ENCODE measurements at places on chromosomes 7 and 10.

DNA sequence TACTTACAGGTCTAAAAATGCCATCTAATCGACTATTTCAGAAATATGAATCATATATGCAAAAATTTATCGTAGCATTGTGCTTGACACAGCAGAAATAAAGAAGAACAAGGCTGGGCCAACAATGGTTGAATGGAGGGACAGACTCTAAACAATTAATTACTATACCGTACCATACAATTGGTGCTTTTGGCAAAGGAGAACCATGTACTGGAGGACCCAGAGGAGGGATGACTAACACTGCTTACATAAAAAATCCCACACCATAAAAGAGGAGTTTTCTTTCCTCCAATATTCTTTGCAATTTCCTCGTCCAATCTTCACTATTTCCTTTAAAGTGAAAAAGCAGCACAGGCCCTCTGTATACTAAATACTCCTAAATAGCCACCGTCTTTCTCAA lies 94.1 kb downstream of the SGMS1 start:
- no peak for DNase-seq

DNA sequence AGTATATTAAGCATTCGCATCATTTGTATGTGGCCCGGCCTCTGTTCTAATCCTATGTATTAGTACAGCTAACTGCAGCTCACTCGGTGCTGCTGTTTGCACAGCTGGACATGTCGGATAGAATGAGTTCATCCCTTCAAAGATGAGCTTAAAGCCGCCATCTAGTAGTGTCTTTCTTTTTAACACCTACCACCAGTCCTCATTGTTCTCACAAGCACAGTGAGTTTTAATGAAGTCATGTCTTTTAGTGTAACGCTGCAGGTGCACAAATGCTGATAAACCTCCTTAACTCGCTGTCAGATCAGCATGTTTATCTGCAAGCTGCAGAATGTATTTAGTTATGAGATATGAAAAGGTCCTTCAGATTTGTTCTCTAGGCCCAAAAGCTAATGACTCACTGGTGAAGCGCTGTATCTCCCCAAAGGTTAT lies 247.5 kb downstream of the MTERF1 start:
- no peak for DNase-seq

- no peak for DNase-seq
Observed at GRCh38 chr7:156582591-156583123, 57.9 kb upstream of the RNF32 start.

GRCh38 chr7:25893436-25893835 lies 258.6 kb upstream of the NFE2L3 start:
- no peak for DNase-seq

GRCh38 chr7:18041191-18041590 lies 13.5 kb upstream of the PRPS1L1 start:
- no peak for DNase-seq

DNA sequence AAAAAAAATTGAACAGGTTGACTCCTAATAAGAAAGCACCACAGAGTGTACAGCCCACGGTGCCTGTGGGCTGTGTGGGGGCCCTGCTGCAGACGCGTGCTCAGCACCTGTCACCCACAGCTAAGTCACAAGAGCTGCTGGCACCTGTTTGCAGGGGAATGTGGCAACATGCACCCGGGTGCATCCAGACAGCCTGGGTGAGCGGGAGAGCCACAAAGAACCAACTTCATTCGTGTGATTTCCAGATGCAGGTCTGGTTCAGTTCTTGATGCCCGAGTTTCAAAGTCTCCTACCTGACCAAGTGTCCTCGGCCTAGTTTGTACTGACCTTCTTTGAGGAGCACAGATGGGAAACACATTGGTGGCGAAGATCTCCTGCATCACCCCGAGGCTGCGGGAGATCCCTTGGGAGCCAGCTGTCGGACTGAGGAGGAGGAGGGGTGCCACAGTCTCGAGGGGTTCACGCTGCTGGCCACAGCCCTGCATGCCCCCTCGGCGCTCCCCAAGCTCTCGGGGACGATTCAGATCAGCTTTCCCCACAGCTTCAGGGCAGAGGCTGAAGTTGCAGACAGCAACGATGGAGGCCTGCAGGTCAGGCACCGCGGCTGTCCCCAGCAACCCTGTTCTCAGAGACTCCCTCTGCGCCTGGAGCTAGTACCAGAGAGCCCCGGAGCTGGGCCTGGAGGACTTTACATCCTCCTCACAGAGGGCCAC lies 35.3 kb downstream of the AMZ1 start:
- no peak for DNase-seq

GRCh38 chr10:15863733-15864132 lies 3.4 kb upstream of the MINDY3 start:
- no peak for DNase-seq

DNA sequence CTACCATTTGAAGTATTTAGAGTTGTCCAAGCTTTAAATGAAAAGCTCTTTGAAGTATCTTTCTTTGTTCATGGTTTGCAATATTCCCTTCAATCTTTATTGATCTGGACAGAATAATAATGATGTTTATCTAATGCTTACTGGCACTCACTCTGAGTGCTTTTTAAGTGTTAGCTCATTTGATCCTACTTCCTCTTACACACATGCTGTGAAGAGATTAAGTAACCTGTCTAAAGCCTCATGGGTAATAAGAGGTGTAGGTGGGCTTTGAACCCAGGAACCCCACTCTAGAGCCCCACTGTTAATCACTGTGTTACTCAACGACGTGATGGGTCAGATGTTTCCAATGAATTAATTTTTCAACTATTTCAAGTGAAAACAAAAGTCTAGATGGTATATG lies 31.1 kb upstream of the ADD3 start:
- DNase-seq, result no peak

DNA sequence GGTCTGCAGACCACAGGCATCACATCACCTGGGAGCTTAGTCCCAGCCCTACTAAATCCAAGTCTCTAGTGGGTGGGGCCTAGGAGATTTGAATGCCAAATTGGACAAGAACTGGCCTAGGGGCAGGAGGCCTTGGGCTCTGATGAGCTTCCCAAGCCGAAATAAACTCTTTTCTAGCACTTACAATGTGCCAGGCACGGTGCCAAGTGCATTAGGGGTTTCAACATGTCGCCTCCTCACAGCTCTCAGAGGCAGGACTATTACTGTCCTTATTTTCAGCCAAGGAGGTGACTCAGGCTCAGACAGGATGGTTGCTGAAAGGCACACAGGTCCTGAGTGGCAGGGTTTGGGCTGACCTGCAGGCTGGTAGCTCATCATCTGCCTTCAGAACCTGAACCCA lies 9.2 kb upstream of the CPA1 start:
- DNase-seq, result no peak

DNA sequence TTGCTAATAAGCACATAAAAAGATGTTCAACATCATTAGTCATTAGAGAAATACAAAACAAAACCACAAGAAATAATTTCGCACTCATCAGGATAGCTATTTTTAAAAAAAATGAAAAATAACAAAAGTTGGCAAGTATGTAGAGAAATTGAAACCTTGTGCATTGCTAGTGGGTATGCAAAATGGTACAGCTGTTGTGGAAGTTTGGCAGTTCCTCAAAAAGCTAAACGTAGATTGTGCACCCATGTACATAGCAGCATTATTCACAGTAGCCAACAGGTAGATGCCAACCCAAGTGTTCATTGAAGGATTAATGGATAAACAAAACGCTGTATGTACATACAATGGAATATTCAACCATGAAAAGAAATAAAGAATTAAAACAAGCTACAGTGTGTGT lies 35.3 kb upstream of the STARD3NL start:
- DNase-seq, result no peak

GRCh38 chr10:17060289-17060688 lies 69.3 kb downstream of the CUBN start:
- no peak for DNase-seq

- DNase-seq, result no peak
Observed at GRCh38 chr10:33817605-33818004, 483.1 kb upstream of the NRP1 start.

- DNase-seq, result no peak
Observed at GRCh38 chr7:119271147-119271779, 1001.7 kb upstream of the KCND2 start.

DNA sequence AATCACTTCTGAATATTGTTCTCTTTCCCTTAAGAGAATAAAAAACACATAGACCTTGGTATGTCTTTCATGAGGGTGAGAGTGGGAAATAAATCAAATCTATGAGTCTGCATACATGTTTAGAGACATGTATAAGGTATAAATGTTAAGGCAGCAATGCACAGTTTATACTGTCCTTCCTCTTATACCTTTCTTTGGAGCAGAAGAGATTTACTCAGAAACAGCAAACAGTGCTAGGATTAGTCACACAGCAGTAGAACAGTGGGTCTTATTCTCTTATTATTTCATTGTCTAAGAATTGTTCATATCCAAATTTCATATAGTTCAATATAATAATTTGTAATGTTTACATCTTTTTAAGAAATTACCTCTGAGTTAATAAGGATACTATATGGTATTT lies 126.7 kb upstream of the TMEM196 start:
- no peak for DNase-seq

GRCh38 chr10:12455766-12456165 lies 106.4 kb downstream of the CAMK1D start:
- no peak for DNase-seq

DNA sequence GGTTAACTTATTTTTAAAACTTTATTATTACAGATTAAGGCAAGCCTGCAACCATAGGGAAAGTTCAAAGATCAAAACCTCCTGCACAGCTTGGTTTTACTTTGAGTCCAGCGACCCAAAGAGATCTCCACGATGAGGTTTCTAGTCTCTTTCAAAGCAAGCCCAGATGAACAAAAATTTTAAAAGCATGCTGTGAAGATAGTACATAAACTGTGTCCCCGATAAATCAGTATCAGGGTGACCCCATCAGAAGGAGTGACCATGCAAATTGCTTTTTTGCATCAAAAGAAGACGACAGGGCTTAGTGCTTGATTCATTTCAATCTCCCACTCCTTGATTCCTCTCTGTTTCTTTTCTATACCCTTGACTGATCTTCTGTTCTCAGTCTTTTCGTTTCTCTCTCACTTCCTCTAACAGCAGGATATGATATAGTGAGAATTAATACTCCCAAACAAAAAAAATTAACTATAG lies 16.0 kb upstream of the DNTT start:
- DNase-seq, result no peak

DNA sequence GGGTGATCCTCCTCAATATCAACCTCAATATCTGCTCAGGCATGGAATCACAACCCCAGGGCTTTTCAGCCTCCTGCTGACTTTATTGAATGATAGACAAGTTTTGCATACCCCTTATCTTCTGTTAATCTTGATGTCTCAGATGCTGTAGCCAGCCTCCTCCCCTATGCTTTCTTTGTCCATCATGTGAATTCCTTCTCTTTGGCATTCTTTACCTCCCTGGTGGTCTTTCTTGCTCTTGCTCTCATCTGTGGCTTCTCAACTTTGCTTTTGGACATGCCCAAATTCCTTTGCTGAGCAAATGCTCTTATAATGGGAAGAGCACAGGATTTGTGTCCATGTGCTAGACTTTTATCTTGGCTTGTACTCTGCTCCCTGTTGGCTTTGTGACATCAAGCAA lies 73.4 kb upstream of the FAM13C start:
- DNase-seq, result no peak

GRCh38 chr7:157693521-157694375 lies 356.9 kb downstream of the DNAJB6 start:
- no peak for DNase-seq

DNA sequence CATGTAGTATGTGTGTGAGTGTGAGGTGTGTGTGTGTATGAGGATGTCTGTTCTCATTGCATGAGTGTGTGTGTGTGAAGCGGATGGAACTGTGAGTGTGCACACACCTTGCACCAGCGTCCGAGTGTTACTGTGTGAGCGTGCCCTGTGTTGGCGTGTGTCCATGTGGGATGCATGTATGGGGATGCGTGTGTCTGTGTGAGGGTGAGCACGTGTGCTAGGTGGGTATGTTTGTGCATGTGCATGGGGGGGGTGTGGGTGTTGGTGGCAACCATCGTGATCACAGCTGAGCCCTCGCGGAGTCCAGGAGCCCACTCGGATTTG lies 6.4 kb downstream of the KNDC1 start:
- no peak for DNase-seq

DNA sequence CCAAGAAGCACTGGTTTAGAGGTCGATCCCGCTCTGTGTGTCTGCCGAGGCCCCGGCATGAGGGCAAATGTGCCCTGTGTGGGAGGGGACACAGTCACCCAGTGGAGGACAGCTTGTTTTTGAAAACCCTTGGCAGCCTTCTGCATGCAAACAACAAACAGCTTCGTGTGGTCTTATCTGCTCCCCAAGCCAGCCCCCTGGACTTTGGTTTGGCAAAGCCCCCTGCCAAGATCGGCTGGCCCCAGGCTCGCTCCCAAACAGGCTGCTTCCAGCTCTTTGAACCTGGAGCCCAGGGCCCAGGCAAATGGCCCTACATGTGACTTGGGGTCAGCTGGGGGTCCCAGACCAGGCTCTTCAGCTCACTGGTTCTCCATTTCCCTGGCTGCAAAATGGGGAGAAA lies 2.9 kb downstream of the ELN start:
- DNase-seq, result no peak

GRCh38 chr7:10802526-10802925 lies 171.1 kb upstream of the PHF14 start:
- DNase-seq, result no peak

- DNase-seq, result no peak
Observed at GRCh38 chr10:35355971-35356724, 19.8 kb downstream of the CCNY start.

DNA sequence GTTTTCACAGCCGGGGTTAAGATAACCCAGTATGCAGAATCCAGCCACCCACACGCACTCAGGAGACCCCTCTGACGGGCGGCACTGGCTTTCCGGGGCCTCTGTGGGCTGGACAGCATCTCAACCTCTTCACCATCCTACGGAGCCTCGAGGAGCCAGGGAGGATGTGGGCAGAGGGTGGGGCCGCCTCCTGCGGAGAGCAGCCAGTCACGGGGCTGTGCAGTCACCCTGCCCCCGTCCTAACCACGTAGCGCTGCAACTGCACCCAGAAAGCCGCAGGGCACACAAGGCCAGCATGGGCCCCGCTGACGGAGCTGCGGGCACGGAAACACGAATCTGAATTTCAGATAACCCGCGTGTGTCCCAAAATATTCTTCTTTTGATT lies 270.3 kb downstream of the ELFN1 start:
- DNase-seq, result no peak

DNA sequence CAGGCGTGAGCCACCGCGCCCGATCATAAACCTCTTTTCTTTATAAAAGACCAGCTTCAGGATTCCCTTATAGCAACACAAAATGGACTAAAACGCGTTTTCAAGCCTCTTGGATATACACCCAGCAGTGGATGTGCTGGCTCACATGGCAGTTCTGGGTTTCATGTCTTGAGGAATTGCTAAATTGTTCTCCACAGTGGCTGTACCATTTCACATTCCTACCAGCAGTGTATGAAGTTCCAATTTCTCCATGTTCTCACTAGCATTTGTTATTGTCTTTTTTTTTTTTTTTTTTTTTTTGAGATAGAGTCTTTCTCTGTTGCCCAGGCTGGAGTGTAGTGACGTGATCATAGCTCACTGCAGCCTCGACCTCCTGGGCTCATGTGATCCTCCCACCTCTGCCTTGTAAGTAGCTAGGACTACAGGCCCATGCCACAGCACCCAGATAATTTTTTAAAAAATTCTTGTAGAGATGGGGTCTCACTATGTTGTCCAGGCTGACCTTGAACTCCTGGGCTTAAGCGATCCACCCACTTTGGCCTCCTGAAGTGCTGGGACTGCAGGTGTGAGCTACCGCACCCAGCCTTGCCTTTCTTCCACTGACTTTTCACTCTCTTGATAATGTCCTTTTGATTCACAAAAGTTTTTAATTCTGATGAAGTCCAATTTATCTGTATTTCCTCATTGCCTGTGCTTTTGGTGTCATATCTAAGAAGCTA lies 17.4 kb downstream of the TECPR1 start:
- DNase-seq, result no peak

Data from urinary bladder (tissue), 4 donors.